Activated T-helper 1 cell treated with Interleukin-2 at 50 U/mL for 16 hours (primary cell): ENCODE measurements at places on chromosomes 3 and 15.

- no peak for DNase-seq
These were observed 139.5 kb upstream of the EIF1B start for GRCh38 chr3:40169983-40170382.

GRCh38 chr3:127151992-127152650, 40.8 kb upstream of the PRR23E start:
- DNase-seq = no peak

GRCh38 chr3:176873261-176873660, 324.0 kb downstream of the TBL1XR1 start:
- DNase-seq = no peak

- DNase-seq = no peak
These were observed 15.9 kb upstream of the GREM1 start for GRCh38 chr15:32701863-32702262.

DNA sequence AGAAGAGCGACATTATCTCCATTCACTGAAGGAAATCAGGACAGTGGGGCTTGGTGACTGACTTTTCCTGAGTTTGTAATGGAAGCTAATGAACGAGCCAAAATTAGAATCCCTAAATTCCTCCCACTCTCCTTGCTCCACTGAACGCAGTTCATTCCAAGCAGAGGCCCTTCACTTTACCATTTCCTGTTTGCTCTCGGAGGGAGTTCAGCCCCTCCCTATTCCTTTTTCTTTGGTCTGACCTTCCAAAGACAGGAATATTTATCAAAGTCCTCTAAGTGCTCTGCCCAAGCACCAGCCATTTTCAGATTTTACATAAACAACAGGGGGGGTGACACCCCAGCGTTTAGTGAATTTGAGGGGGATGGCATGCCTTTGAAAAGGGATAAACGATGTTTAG, 24.0 kb upstream of the PTPRG start:
- no peak for DNase-seq
